ENCODE measurements at places on chromosomes 5 and 9.

- no peak for DNase-seq
These were observed 95.1 kb downstream of the ANXA2R start for GRCh38 chr5:42944989-42945388.

- no peak for DNase-seq
These were observed 1108.3 kb upstream of the DMAC1 start for GRCh38 chr9:8907868-8908267.

GRCh38 chr5:78602400-78602799, 46.2 kb downstream of the LHFPL2 start:
- DNase-seq: no peak

- no peak for DNase-seq
These were observed 43.0 kb downstream of the SEMA6A start for GRCh38 chr5:116531635-116532034.

- no peak for DNase-seq
These were observed 41.7 kb upstream of the BARX1 start for GRCh38 chr9:93996863-93997262.

DNA sequence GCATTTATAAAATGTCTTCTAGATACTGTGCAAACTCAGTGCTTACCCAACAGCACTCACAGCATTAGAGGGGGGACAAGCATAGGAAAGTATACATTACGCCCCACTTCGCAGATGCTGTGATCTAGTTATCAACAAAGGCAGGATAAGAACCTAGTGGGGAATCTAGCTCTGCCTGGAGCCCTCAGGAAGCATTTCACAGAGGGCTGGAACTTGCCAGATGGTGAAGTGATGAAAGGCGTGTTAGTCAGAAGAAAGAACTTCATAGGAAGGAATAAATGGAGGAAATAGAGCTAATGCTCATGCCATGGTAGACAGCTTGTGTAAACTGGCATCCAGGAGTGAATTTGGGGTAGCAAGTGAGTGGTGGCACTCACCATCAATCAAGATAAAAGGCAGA, 25.8 kb downstream of the DIRAS2 start:
- DNase-seq: no peak

DNA sequence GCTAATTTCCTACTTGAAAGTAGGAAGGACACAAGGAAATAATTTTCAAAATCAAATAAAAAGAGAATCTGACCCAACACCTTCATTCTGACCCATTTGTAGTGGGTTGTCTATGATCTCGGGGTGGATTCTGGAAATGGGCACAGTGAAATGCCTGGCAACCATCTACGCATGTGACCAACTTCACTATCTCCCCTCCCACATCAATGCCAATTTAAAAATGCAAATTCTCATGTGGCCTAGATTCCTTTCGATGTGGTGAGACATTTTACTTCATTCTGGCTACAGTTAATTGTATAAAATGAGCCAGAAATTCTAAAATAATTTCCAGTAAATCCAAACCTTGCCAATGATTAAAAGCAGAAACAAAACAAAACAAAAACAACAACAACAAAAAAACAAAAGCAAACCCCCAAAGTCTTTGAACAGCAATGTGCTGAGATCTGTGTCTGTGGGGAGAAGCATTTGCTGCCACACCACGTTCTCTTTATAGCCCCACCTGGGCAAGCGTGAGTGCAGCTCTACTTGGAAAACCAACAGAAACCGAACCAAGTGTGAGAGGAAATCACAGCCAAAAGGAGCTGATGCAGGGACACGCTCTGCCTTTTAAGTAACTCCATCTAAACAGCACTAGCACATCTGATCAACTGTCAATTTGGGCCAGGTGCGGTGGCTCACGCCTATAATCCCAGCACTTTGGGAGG, 59.0 kb downstream of the USP20 start:
- DNase-seq: peak; percentile 63

- no peak for DNase-seq
These were observed 134.5 kb downstream of the FANCC start for GRCh38 chr9:95182854-95183563.

DNA sequence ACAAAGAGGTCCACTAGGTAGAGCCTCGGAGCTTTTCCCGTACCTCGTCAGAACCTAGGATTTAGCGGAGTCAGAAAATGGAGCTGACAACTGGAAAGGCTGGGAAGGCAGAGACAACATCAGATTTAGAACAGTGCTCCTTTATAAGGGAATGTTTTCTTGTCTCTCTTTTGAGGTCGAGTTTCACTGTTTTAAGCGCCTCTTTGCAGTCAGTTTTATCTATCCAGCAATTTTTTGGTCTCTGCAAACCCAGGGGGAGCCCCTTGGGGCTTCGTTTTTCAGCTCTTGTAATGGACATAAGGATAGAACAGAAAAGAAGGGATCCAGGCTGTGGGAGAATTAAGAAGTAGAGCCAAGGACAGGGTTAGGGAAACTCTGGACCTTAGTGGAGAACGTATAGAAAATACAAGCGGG, 80.5 kb downstream of the FNBP1 start:
- DNase-seq: no peak

GRCh38 chr9:125254231-125254630, 7.4 kb upstream of the GAPVD1 start:
- DNase-seq: no peak

GRCh38 chr5:77629509-77630113, 8.9 kb downstream of the OTP start:
- DNase-seq: no peak

GRCh38 chr9:37788332-37788731, 3.5 kb upstream of the EXOSC3 start:
- DNase-seq: no peak
